Articular chondrocyte of knee joint (primary cell): ENCODE measurements at places on chromosomes 7 and 10. TPM values are rescaled to one million over a fixed set of nuclear protein-coding genes. Genes with fewer than 3 reads are reported as not detected.

TAS2R41 gene
- total RNA-seq: not detected in 2 replicates

MBL2 gene
- not detected in 2 replicates for total RNA-seq

OR2A1 gene
- total RNA-seq: 0.32 and 0.39 TPM in 2 replicates

ERVW-1 gene
- total RNA-seq: not detected in 2 replicates

ADAP1 gene
- 2.3 and 2.4 TPM in 2 replicates for total RNA-seq

CEP55 gene
- total RNA-seq: 18.4 and 28.1 TPM in 2 replicates

WASHC2A gene
- total RNA-seq: 50.0 and 73.3 TPM in 2 replicates

SFXN2 gene
- total RNA-seq: 2.7 and 5.4 TPM in 2 replicates

PRPS1L1 gene
- total RNA-seq: 0.32 TPM in 1 of 2 replicates, not detected in the other

CALCR gene
- not detected in 2 replicates for total RNA-seq

FGL2 gene
- 1.7 and 3.5 TPM in 2 replicates for total RNA-seq

ANXA8 gene
- 0.22 and 0.39 TPM in 2 replicates for total RNA-seq

TMEM184A gene
- under 0.01 and 0.26 TPM in 2 replicates for total RNA-seq

PAPSS2 gene
- total RNA-seq: 91.2 and 106 TPM in 2 replicates

OR6V1 gene
- total RNA-seq: not detected in 2 replicates

SAP25 gene
- total RNA-seq: not detected in 2 replicates

ASZ1 gene
- not detected in 2 replicates for total RNA-seq

ZNF735 gene
- not detected in 2 replicates for total RNA-seq

LRRC27 gene
- total RNA-seq: 12.1 and 12.7 TPM in 2 replicates

FGFBP3 gene
- total RNA-seq: 0.32 and 0.91 TPM in 2 replicates

GRID2IP gene
- total RNA-seq: under 0.01 and 0.11 TPM in 2 replicates

SPDYE2 gene
- total RNA-seq: 0.13 TPM in 1 of 2 replicates, not detected in the other

C10orf105 gene
- total RNA-seq: 1.8 and 2.9 TPM in 2 replicates

SPAG6 gene
- 1.3 and 2.1 TPM in 2 replicates for total RNA-seq

SEMA3C gene
- 669 and 957 TPM in 2 replicates for total RNA-seq

SPDYE1 gene
- total RNA-seq: not detected in 2 replicates

ZNF777 gene
- total RNA-seq: 7.4 and 8.0 TPM in 2 replicates

FAM241B gene
- total RNA-seq: 0.43 and 0.91 TPM in 2 replicates

PRDX3 gene
- 151 and 161 TPM in 2 replicates for total RNA-seq

DRGX gene
- total RNA-seq: not detected in 2 replicates

LBX1 gene
- total RNA-seq: not detected in 2 replicates

IQCE gene
- 13.5 and 18.2 TPM in 2 replicates for total RNA-seq

HIP1 gene
- total RNA-seq: 13.7 and 14.4 TPM in 2 replicates

TSPAN12 gene
- 3.1 and 3.4 TPM in 2 replicates for total RNA-seq

FEZF1 gene
- not detected in 2 replicates for total RNA-seq

PLXNA4 gene
- 14.5 and 21.7 TPM in 2 replicates for total RNA-seq

CPN1 gene
- not detected in 2 replicates for total RNA-seq

CYP2C19 gene
- total RNA-seq: 0.11 TPM in 1 of 2 replicates, not detected in the other

CCDC172 gene
- not detected in 2 replicates for total RNA-seq

LEP gene
- total RNA-seq: 0.11 TPM in 1 of 2 replicates, not detected in the other

SORCS3 gene
- not detected in 2 replicates for total RNA-seq

NPY gene
- total RNA-seq: not detected in 2 replicates
